ENCODE measurements at places on chromosomes 5 and 9.

- DNase-seq: no peak
Observed at GRCh38 chr5:158929552-158930218, 170.0 kb downstream of the EBF1 start.

DNA sequence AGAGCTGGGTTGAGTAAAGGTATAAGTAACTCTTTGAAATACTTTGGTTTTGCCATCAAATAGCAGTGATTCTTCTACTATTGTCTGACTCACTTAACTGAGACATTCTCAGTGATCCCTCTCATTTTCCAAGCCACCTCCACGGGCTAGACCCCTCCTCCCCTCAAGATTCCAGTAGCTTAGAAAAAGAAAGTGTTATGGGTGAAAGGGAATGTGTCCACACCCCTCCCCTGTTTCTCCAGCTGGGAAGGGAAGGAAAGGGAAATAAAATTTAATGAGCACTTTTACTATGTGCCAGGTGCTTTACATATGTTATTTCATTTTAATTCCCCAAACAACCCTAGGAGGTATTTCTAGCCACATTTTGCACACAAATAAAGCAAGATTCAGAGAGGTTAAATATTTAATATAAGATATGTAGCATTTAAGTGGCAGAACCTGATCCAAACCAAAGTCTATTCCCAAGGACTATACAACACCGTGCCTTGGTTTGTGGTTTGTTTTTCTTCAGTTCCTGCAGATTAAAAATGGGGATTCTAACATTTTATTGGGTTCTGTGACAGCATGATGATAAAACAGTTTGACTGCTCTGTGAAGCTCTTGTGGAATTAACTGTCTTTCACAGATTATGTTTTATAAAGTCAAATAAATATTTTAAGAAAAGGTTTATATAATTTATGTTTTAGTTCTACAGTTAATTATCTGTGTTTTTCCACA is 135.9 kb downstream of the ZSWIM6 start:
- peak; percentile 6 for DNase-seq

GRCh38 chr9:114411452-114411851 is 23.7 kb upstream of the AKNA start:
- no peak for DNase-seq

GRCh38 chr9:128921881-128922763 is 1.3 kb downstream of the PHYHD1 start:
- no peak for DNase-seq

DNA sequence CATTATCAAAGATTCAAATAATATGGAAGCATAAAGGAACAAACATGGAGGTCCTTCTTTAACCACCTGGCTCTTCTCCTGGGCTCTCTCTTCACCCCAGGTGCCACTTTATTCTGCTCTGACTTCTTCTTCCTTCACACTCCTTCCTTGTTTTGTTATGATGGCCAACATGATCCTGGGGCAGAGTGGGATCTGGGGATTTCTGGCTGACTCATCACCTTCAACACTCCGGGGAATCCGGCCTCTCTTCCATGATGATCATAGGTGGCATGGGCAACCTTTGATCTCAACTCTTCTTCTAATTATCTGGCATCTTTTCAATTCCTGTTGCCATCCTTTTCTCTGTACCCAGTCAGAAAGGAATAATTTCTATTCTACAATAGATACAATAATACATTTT is 62.1 kb upstream of the TRPC7 start:
- DNase-seq: no peak

Data from amniotic stem cell (primary cell).